ENCODE measurements at places on chromosomes 2 and 18. TPM values are rescaled to one million over a fixed set of nuclear protein-coding genes. Genes with fewer than 3 reads are reported as not detected.

Gene NYAP2
- not detected for total RNA-seq

DNA sequence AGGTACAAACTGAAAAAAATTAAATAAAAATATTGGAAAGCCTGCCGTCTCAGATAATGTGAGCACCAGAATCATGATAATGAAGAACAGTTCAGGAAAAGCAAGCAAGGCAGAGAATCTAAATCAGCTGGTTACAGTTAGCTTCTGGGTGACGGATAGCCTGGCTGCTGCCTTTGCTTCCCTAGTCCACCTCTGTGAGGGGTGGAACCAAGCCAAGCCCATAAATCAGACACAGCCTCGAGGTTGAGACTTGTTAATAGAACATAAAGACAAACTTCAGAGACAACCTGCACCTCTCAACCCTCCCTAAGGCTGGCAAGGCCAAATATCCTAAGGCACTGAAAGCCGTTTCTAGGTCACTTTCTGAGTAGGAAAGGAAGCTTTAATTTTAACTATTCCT, 334.7 kb upstream of the SLC39A10 start:
- peak; percentile 71 for DNase-seq

DNA sequence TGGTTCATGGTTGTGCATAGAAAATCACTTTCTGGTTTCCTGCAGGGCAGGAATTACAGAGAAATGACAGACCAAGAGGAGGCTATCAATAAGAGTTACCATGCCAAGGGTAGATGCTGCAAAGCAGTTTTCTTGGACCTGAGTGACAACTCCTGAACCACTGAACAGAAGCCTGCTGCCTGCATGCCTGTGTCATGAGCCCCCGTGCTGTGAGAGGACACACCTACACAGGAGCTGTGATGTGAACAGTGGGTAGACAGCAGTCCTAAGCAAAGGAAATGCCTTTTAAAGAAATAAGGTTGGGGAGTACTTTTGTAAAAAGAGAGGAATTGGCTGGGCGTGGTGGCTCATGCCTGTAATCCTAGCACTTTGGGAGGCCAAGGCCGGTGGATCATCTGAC, 54.2 kb upstream of the CREB1 start:
- no peak for DNase-seq

Gene FAM110C
- 8.3 TPM for total RNA-seq

DNA sequence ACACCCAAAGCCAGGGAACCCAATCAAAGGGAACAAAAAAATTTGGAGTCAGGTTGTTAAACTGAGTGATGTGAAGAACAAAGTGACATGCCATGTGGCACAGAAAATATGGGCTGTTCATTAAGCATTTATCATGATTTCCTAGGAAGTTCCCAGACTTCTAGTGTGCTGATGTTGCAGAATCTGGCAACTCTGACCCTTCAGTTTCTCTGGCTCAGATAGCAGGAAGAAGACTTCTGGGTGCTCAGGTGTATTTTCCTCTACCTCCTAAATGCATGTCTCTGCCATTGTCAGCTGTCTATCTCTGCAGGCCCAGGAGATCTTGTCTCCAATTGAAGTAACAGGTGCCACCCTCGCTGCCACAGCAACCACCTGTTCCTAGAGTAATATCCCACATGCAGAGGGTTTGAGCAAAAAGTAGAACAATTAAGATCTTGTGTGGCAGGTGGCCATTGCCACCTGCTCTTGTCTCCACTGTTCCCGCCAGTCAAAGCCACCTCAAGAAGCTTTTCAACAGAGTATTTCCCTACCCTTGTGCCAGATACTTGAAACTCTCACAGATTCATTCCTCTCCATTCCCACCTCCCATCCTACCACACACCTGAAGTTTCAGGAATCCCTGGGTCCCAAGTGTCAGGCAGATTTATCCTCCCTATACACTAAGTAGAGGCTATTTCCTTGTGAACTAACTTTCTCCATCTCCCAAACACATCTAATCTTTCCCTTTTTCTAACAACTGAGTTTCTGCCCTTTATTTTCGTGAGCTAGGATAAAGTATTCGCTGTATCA, 533.7 kb upstream of the CHAC2 start:
- DNase-seq = no peak

DNA sequence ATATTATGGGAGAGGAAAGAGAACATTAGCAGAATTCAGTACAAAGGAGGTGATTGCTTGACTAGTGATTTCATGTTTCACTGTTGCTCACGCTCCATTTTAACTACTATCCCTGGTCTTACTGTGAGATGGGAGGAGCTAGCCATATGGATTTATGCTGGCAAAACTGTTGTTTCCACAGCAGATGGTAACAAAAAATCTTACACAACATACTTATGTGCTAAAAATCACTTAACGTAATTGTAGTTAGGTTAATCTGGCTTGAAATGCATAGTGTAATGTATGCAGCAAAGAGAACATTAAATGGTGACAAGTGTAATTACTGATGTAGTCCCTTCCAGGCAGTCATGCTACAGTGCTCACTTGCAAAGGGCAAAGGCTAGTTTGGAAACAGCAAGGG, 155.6 kb upstream of the LYPD1 start:
- no peak for DNase-seq
